Kasumi-1 (cell line): ENCODE measurements at places on chromosomes 4 and X.

GRCh38 chr4:139469869-139470268, 15.9 kb downstream of the RAB33B start:
- DNase-seq = no peak

GRCh38 chrX:46311581-46312120, 233.6 kb downstream of the ZNF674 start:
- DNase-seq = no peak

- no peak for DNase-seq
Measured at GRCh38 chrX:66872771-66873170, 233.9 kb upstream of the EDA2R start.

- no peak for DNase-seq
Measured at GRCh38 chr4:153408932-153409331, 57.2 kb upstream of the TMEM131L start.

DNA sequence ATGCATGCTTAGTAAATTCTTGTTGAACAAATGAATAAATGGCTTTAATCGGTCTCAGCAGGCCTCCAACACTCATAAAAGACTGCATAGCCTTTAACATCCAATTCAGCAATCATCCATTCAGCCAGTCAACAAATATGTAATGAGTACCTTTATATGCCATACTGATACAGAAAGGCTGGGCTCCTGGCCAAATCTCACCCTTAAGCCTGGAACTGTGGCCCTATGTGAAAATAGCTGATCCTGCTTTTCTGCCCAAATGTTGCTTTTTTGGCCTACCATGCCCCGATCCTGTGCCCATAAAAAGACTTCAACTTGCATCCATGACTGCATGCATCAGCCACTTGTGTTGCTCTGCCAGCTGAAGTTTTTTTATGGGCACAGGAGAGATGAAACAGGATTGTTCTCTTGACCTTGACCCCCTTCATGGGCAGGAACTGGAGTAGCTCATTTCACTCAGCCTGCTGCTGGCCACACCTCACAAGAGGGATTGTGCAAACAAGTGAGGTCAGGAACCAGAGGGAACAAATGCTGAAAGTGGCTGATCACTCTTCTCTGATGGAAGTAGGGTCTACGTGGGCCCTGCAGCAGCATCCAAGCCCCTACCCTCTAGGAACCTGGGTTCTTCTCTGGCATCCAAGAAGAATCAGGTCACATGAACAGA, 75.6 kb downstream of the NPY1R start:
- DNase-seq = no peak

GRCh38 chr4:41514169-41514568, 23.8 kb upstream of the LIMCH1 start:
- no peak for DNase-seq

- DNase-seq = no peak
Measured at GRCh38 chr4:159209249-159209648, 106.4 kb downstream of the RAPGEF2 start.

- peak; percentile 21 for DNase-seq
Measured at GRCh38 chr4:15777697-15778288, 335 bp upstream of the CD38 start.

DNA sequence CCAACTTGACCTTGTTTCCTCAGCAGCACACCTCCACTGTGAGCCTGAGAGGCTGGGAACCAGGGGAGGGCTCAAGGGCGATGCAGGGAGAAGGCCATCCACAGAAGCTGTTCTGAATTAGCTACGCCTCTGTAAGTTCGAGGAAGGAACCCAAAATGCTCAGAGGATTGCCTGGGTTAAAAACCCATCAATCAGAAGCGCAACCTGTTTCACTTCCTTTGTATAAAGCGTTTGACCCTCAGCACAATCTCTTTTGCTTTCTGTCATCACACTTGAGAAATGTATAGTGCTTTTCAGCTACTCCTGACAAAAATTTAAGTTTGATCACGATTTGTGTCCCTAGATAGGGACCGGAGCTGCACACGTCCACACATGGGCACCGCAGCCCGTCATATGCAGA, 48.0 kb upstream of the MAP3K15 start:
- no peak for DNase-seq

- DNase-seq = no peak
Measured at GRCh38 chrX:50581405-50581804, 110.8 kb upstream of the DGKK start.
